ENCODE measurements at places on chromosomes 3 and 15.

DNA sequence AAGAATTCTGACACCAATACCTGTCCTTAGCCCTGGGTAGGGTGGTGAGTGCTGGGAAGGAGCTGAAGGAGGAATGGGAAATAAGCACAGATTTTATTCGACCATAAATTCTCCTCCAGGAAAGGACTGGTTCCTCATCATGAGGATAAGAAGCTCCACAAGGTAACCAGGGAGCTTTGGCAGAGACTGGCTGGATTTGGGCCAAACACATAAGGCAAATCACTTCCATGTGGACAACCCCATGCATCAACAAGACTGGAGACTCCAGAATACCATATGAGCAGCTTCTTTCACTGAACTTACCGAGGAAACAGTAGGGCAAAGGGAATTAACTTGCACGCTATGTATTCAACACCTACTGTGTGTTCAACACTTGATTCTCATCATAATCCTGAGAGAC lies 312.5 kb downstream of the NTRK3 start:
- no peaks in the 10 kb centered on the region for H3K36me3 ChIP-seq
- DNase-seq, result no peak
- no peak overlapping the region for H3K4me3 ChIP-seq
- no peaks in the 10 kb centered on the region for H3K4me1 ChIP-seq

GRCh38 chr3:161452179-161452578 lies 44.4 kb upstream of the OTOL1 start:
- H3K27me3 ChIP-seq, result no peaks in the 10 kb centered on the region
- DNase-seq, result no peak
- H3K4me3 ChIP-seq, result no peak overlapping the region
- no peaks in the 10 kb centered on the region for H3K36me3 ChIP-seq
- no peaks in the 10 kb centered on the region for H3K4me1 ChIP-seq

GRCh38 chr15:53835309-53835708 lies 75.8 kb upstream of the WDR72 start:
- DNase-seq, result no peak
- H3K27ac ChIP-seq, result no peak overlapping the region
- no peak overlapping the region for H3K4me3 ChIP-seq
- H3K4me1 ChIP-seq, result peaks cover 7% of the 10 kb centered on the region
- no peaks in the 10 kb centered on the region for H3K27me3 ChIP-seq

- H3K36me3 ChIP-seq, result no peaks in the 10 kb centered on the region
- H3K27me3 ChIP-seq, result no peaks in the 10 kb centered on the region
- no peak for DNase-seq
These were observed 2.4 kb upstream of the SEC62 start for GRCh38 chr3:169964176-169964575.

DNA sequence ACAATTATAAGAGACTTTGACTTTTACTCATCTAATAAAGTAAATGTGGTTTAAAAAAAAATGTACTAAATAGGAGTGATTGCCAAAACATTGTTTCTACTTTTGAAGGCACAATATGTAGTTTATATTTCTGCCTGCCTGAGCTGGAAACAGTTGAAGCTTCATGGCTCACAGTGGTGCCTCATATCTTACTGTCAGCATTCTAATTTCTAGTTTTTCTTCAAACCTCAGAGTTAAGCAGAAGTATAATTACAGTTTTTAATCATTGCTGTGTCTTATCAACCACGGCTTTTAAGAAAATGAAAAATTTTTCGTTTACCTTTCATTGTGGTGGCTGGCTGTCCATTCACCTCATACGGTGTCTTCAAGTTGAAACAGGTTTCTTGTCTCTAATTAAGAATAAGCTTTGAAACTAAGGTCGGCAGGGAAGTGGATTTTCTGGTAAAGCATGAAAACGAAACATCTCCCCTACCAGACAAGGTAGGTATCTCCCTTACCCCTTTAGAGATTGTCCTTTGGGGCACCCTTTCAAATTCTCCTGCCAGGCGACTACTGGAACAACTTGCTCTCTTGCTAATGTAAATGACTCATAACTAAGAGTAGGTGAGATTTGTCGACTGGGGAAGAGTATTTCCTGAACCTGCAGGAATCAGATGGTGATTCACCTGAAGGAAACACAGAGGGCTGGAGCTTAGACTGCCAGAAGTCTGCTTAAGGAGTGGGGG lies at the start of gene GPR87:
Gene GPR87 (minus strand): TSS at position 554 of the 725 bp plus-strand sequence. CDS start 16,720 bp downstream, outside the sequence.
- no peaks in the 10 kb centered on the region for H3K27me3 ChIP-seq
- H3K36me3 ChIP-seq, result no peaks in the 10 kb centered on the region
- H3K4me1 ChIP-seq, result no peaks in the 10 kb centered on the region

GRCh38 chr3:9013782-9014563 lies 50.7 kb upstream of the RAD18 start:
- no peak overlapping the region for H3K4me3 ChIP-seq
- no peaks in the 10 kb centered on the region for H3K36me3 ChIP-seq
- no peaks in the 10 kb centered on the region for H3K27me3 ChIP-seq
- H3K4me1 ChIP-seq, result no peaks in the 10 kb centered on the region
- H3K27ac ChIP-seq, result no peak overlapping the region

- no peak overlapping the region for H3K4me3 ChIP-seq
- no peak for DNase-seq
- H3K27ac ChIP-seq, result no peak overlapping the region
- no peaks in the 10 kb centered on the region for H3K4me1 ChIP-seq
- no peaks in the 10 kb centered on the region for H3K27me3 ChIP-seq
These were observed 84.2 kb downstream of the MYO9A start for GRCh38 chr15:72033711-72034110.

GRCh38 chr3:64612916-64613526 lies 74.8 kb downstream of the ADAMTS9 start:
- no peaks in the 10 kb centered on the region for H3K4me1 ChIP-seq
- peak overlapping the region; percentile 33 for H3K27ac ChIP-seq
- H3K4me3 ChIP-seq, result no peak overlapping the region
- H3K36me3 ChIP-seq, result no peaks in the 10 kb centered on the region
- H3K27me3 ChIP-seq, result no peaks in the 10 kb centered on the region
- no peak for DNase-seq

DNA sequence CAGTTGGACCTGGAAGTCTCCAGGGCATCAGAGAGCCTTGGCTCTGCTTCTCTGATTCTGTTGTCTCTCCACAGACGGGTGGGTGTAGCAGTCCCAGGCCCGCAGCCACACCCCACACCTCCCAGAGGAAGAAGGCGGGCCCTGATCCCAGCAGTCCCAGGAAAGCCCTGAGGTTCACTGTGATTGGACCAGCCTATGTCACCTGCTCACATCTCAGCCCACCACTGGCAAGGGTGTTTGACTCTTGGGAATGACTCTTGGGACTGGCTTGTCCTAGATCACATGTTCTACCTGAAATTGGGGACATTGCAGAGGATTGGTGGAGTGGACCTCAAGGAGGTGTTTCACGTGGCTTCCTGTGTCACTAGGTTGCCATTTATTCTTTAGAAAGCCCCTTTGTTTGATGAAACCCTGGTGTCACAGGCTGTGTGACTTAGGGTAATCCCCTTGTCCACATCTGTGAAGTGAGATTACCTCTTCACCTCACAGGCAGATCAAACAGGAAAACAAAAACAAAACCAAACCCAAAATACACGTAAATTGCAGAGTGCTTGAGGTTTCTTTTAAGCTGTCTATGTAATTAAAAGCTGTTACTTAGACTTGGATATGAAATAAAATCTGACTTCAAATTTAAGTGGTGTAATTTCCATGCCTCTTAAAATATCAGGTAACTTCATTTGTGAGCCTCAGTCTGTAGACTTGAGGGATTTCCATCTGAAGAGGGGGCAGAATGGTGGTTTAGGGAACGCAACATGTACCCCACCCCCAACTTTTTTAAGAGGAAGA lies 26.7 kb downstream of the FLNB start:
- H3K4me1 ChIP-seq, result no peaks in the 10 kb centered on the region
- H3K27me3 ChIP-seq, result no peaks in the 10 kb centered on the region
- DNase-seq, result no peak
- H3K4me3 ChIP-seq, result no peak overlapping the region
- peak overlapping the region; percentile 56 for H3K27ac ChIP-seq
- no peaks in the 10 kb centered on the region for H3K36me3 ChIP-seq

DNA sequence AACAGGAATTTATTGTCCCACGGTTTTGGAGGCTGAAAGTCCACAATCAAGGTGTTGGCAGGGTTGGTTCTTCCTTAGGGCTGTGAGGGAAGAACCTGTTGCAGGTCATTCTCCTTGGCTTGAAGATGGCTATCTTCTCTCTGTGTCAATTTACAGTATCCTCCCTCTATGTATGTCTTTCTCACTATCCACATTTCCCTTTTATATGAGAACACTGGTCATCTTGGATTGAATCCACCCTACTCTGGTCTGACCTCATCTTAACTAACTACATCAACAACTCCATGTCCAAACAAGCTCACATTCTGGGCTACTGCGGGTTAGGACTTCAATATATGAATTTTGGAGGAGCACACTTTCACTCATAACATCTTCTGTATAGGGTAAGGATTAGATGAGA lies 61.9 kb downstream of the CLDN1 start:
- DNase-seq, result no peak
- H3K27ac ChIP-seq, result no peak overlapping the region
- no peak overlapping the region for H3K4me3 ChIP-seq
- no peaks in the 10 kb centered on the region for H3K27me3 ChIP-seq
- no peaks in the 10 kb centered on the region for H3K36me3 ChIP-seq

DNA sequence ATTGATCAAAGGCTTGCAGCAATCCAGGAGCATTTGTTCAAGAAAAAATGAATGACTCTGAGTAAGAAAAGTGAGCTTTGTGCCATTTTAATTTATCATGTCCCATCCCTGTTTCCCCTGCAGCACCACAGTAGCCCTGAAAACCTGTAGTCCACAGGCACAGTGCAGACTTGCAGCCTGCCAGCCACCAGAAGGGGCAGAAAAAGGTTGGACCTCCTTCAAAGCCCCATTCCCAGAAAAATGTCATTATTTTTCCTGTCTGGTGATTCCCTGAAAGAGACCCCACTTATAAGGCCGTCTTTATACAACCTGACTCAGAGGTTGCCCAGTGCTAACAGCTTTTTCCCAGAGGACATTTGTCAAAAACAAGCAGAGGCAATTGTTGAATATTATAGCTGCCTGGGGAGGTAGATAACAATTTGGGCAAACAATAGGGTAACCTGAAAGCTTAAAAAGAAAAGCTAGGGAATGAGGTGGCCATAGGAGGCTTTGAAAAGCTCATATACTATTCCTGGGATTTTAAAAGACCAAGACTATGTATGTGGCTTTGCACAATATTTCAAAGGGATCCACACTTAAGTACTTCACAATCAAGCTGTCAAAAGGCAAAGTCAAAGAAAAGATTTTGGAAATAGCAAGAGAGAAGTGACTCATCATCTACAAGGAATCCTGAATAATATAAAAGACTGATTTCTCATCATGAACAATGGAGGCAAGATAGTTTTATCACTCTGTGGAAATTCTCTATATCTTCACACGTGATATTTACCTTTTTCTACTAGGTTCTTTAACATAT lies 136.8 kb upstream of the PLXNA1 start:
- no peak overlapping the region for H3K27ac ChIP-seq
- H3K4me3 ChIP-seq, result no peak overlapping the region
- no peaks in the 10 kb centered on the region for H3K4me1 ChIP-seq
- H3K36me3 ChIP-seq, result no peaks in the 10 kb centered on the region
- H3K27me3 ChIP-seq, result no peaks in the 10 kb centered on the region

GRCh38 chr3:111080413-111080812 lies 8.8 kb downstream of the NECTIN3 start:
- no peak for DNase-seq
- no peaks in the 10 kb centered on the region for H3K4me1 ChIP-seq
- no peak overlapping the region for H3K4me3 ChIP-seq

GRCh38 chr15:24823473-24823872 lies 131.3 kb upstream of the SNRPN start:
- DNase-seq, result no peak
- H3K4me3 ChIP-seq, result no peak overlapping the region
- H3K27ac ChIP-seq, result no peak overlapping the region
- no peaks in the 10 kb centered on the region for H3K4me1 ChIP-seq
- H3K36me3 ChIP-seq, result no peaks in the 10 kb centered on the region

DNA sequence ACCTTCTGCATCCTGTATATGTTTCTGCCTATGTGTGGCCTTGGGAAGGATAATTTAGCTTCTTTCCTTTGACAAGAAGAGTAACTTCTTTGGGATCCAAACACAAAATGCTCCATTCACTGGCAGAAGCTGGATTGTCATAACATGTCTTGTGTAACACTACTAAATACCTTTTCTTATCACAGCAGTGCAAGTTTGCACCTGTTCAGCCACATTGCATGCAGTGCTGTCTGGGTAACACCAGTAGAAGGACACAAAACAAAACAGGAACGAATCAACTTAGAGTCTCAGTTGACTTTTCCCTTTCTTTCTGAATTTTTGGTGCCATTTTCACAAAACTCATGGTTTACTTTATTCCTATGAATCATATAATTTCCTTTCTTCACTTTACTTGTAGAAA lies 43.6 kb upstream of the TNIK start:
- no peak overlapping the region for H3K27ac ChIP-seq
- no peak for DNase-seq
- H3K4me3 ChIP-seq, result no peak overlapping the region

- no peaks in the 10 kb centered on the region for H3K4me1 ChIP-seq
- H3K4me3 ChIP-seq, result no peak overlapping the region
- H3K36me3 ChIP-seq, result no peaks in the 10 kb centered on the region
- no peak overlapping the region for H3K27ac ChIP-seq
These were observed 81.0 kb upstream of the NMNAT3 start for GRCh38 chr3:139758654-139759291.

DNA sequence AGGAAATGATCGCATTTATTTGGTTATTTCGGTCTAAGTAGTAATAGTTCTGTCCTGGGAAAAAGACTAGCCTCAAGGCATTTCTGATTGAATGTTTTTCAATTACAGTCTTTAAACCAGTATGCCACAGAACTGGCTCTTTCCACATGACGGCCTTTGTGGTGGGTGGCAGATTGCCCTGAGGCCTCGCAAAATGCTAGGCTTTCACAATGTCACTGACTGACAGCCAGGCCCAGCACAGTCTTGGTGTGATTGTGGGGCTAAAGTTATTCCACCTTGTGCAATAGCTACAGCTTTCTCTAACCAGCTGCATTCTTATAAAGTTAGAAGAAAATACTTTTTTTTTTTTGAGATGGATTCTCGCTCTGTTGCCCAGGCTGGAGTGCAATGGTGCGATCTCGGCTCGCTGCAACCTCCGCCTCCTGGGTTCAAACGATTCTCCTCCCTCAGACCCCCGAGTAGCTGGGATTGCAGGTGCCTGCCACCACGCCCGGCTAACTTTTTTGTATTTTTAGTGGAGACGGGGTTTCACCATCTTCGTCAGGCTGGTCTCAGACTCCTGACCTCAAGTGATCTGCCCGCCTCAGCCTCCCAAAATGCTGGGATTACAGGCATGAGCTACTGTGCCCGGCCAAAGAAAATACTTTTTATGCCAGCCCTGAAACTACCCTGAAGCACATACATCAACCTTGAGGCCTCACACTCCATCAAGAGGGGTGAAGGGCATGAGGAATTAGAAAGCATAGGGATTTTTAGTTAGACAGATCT lies 2.5 kb upstream of the ADIPOQ start:
- H3K27me3 ChIP-seq, result no peaks in the 10 kb centered on the region
- H3K27ac ChIP-seq, result peak overlapping the region; percentile 40
- H3K4me1 ChIP-seq, result no peaks in the 10 kb centered on the region
- no peak overlapping the region for H3K4me3 ChIP-seq

- H3K4me3 ChIP-seq, result no peak overlapping the region
- H3K27ac ChIP-seq, result no peak overlapping the region
- no peaks in the 10 kb centered on the region for H3K4me1 ChIP-seq
- no peak for DNase-seq
- H3K27me3 ChIP-seq, result no peaks in the 10 kb centered on the region
These were observed 61.2 kb upstream of the MCF2L2 start for GRCh38 chr3:183489455-183490210.
